Effector memory CD4-positive, alpha-beta T cell (primary cell): ENCODE measurements at places on chromosomes 7 and 10.

DNA sequence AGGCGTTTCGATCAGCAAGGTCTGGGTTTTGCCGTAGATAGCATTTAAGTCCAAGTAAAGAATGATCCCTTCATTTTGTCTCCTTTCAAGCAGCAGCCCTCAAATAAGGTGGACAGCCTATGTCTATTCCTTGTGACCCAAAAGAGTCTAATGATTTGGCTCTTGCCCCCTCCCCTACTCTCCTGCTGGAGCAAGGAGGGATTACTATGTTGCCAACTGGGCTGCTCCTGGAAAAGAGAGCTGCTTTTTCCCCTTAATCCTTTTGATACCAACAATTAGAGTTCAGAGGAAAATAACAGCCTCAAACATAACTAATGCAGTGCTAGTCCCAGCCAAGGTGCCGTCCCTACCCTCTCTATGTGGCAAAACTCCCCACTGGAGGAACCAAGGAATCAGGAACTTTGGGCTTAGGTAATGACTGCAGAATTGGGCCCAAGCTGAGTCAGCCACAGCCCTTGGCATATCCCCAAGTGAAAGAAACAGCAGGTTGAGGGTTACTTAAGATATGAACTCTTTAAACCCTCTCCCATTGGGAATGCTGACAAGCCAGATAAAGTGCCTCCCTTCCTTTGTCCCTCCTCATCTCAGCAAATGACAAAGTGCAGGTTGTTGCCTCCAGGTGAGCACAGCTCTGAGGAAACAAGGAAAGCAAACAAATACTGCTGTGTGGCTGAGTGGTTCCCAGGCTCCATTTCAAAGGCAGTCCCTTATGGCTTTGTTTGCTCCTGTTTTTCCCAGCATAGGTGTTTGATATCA is 643.7 kb downstream of the INHBA start:
- DNase-seq, result no peak

GRCh38 chr10:1539216-1539615 is 198.1 kb downstream of the ADARB2 start:
- no peak for DNase-seq

GRCh38 chr10:88707429-88708155 is 1.5 kb downstream of the LIPK start:
- DNase-seq, result no peak

DNA sequence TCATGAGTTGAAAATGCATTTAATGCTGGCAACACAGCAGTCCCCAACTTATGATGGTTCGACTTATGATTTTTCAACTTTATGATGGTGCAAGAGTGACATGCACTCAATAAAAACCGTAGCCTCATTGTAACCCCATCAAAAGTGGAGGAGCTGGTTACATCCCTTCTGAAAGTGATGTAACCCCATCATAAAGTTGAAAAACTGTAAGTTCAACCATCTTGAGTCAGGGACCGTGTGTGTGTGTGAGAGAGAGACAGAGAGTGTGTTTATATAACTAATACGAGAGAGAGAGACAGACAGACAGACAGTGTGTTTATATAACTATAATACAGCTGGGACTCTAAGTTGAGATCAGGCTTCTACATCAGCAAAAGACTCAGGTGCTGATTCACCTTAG is 21.0 kb downstream of the ANXA11 start:
- no peak for DNase-seq

GRCh38 chr7:132422502-132423111 is 153.7 kb downstream of the PLXNA4 start:
- DNase-seq, result no peak

- DNase-seq, result no peak
These were observed 254.0 kb downstream of the USP6NL start for GRCh38 chr10:11357439-11357838.

DNA sequence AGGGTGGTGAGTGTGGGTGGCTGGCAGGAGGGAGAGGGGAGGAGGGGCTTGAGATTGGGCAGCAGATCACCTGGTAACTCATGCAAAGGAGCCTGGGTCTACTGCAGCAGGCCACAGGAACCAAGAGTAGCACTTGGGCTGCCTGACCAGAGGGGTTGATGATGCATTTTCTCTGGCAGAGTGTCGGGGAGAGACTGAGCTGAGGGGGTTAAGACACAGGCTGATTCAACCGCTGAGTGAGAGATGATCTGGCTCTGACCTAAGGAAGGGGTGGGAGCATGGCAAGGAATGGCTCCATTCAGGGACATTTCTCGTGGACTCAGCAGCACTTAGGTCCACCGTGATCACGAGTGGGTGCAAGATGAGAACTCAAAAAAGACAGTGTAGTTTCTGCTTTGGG is 115.5 kb upstream of the STK17A start:
- no peak for DNase-seq

- DNase-seq, result no peak
These were observed 171.7 kb downstream of the DNAJB6 start for GRCh38 chr7:157508477-157508881.

DNA sequence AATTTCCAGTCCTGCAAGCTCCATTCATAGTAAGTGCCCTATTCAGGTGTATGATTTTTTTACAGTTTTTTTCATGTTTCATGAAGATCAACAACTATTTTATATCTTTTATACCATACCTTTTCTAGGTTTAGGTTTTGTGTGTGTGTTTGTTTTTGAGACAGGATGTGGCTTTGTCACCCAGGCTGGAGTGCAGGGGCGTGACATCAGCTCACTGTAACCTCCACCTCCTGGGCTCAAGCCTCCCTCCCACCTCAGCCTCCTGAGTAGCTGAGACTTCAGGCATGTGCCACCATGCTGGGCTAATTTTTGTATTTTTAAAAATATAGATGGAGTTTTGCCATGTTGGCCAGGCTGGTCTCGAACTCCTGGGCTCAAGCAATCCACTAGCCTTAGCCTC is 35.0 kb downstream of the ARMH3 start:
- DNase-seq, result no peak

DNA sequence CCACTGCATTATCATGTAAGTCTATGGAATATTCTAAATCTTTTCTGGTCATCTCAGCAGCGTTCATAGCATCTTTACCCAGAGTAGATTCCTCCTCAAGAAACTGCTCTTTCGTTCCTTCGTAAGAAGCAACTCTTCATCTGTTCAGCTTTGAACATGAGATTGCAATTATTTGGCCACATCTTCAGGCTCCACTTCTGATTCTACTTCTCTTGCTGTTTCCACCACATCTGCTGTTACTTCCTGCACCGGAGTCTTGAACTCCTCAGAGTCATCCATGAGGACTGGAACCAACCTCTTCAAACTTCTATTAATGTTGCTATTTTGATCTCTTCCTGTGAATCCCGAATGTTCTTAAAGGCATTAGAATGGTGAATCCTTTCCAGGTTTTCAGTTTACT is 12.7 kb downstream of the CHST12 start:
- no peak for DNase-seq

DNA sequence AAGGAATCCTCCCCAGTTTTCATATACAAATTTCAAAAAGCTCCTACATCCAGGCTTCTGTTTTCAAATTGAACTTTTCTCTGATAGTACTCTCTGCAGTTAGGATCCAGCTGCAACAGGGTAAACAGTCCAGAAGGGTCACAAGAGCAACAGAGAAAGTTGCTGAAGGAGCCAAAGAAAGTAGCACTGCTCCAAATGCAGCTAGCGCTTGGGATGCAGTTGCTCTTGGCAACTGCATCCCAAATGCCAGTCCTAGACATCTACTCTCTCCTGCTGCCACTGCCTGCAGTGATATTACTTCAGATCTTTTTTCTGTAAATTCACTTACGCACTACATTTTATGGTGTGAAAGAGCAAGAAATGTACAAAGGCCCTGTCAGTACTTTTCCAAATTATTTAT is 14.6 kb downstream of the GPR37 start:
- no peak for DNase-seq

DNA sequence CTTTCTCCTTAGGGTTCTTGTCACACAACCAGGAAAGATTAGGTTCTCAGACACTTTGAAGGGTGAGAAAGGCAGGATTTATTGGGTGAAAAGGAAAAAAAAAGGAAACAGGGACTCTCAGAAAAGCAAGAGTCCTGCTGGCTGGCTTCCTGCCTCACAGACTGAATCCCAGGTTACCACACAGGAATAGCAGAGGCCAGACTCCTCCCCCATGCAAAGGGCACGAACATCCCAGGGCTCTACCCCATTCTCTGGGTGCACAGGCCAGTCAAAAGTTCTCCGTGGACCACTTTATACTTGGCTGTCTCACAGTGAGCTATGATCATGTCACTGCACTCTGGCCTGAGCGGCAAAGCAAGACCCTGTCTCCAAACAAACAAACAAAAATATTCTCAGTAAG is 42.6 kb downstream of the HOXA1 start:
- no peak for DNase-seq

- no peak for DNase-seq
These were observed 71.5 kb upstream of the ANLN start for GRCh38 chr7:36318116-36318515.

DNA sequence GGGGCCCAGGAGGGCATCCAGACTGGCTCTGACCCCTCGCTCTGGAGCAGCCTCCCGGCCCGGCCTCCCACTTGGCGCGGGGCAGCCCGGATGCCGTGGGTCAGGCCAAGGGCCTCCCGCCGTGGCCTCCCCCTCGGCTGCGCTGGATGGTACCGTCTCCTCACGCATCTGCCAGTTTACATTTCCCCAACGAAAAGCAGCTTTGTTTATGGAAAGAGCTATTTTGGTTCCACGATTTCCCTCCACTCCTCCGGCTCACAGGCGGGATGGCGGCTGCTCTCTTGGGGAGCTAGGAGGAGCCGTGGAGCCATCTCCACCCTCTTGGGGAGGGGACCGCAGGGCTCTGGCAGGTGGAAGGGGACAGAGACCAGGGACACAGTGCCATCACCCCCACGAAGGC is 93.2 kb upstream of the MYL10 start:
- no peak for DNase-seq

- no peak for DNase-seq
These were observed 266.6 kb downstream of the PARD3 start for GRCh38 chr10:34548466-34548865.

GRCh38 chr10:62471711-62472110 is 97.5 kb downstream of the ZNF365 start:
- no peak for DNase-seq

DNA sequence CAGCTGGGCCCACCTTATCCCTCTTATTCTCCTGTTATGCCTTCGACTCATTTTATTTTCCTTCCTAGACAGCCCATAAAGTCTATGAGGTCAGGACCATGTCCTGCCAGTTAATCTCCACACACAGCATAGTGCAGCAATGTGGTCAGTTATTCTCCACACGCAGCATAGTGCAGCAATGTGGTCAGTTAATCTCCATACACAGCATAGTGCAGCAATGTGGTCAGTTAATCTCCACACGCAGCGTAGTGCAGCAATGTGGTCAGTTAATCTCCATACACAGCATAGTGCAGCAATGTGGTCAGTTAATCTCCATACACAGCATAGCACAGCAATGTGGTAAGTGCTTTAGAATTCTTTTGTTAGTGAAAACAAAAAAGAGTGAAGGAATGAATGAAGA is 77.8 kb downstream of the TEX36 start:
- DNase-seq, result no peak

GRCh38 chr10:128130051-128130450 is 3.8 kb upstream of the MKI67 start:
- DNase-seq, result no peak

- DNase-seq, result no peak
These were observed 212.2 kb downstream of the BMPER start for GRCh38 chr7:34117573-34117972.
